Naive thymus-derived CD8-positive, alpha-beta T cell (primary cell): ENCODE measurements at places on chromosomes 13 and 19.

DNA sequence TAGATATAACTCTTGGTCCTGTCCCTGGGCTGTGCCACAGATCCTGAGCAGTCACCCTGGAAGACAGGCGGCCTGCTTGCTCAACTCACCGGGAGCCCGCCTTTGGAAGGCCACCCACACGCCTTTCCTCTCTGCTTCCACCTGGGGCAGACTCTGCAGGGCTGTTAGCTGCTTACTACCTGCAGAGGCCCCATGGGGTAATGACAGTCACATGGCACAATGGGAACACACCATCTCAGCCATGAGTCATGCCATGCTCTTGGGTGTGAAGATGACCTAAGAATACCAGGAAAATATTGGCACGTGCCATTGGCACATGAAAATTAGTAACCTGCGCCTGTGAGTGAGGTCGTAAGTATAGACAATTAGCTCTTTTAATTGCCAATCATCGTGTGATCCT is 108.6 kb downstream of the COL4A2 start:
- no peak for DNase-seq
- no peak overlapping the region for H3K27ac ChIP-seq
- no peaks in the 10 kb centered on the region for H3K4me1 ChIP-seq

DNA sequence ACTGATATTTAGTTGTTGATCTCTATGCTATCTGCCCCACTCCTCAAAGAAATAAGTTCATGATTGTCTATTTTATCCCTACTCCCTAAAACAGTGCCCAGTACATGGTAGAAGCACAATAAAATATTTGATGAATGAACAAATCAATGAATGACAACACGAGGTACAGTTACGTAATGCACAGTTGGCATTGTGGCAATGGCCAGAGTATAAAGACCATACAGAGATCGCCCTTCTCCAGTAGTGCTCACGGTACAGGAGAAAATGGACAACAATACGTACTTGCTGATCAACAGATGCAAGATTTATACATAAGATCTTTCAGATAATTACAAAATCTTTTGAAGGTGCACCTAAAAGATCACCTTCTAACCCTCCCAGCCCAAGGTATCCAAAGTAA is 225.4 kb downstream of the KLF12 start:
- no peak for DNase-seq
- no peak overlapping the region for H3K27ac ChIP-seq
- H3K36me3 ChIP-seq, result peaks cover 3% of the 10 kb centered on the region
- H3K4me1 ChIP-seq, result peaks cover 27% of the 10 kb centered on the region

- no peak overlapping the region for H3K4me3 ChIP-seq
- no peak overlapping the region for H3K27ac ChIP-seq
- peaks cover 10% of the 10 kb centered on the region for H3K27me3 ChIP-seq
- H3K36me3 ChIP-seq, result no peaks in the 10 kb centered on the region
These were observed 132.6 kb downstream of the OLFM4 start for GRCh38 chr13:53161251-53161650.

- H3K27ac ChIP-seq, result no peak overlapping the region
- DNase-seq, result no peak
- peaks cover 17% of the 10 kb centered on the region for H3K4me1 ChIP-seq
- H3K27me3 ChIP-seq, result no peaks in the 10 kb centered on the region
These were observed 20.5 kb downstream of the MICU2 start for GRCh38 chr13:21583478-21583877.

GRCh38 chr13:49624229-49624628 is 4.1 kb upstream of the ARL11 start:
- H3K4me3 ChIP-seq, result no peak overlapping the region
- H3K4me1 ChIP-seq, result peaks cover 24% of the 10 kb centered on the region
- DNase-seq, result no peak
- no peaks in the 10 kb centered on the region for H3K27me3 ChIP-seq
- no peak overlapping the region for H3K27ac ChIP-seq
- H3K36me3 ChIP-seq, result no peaks in the 10 kb centered on the region

GRCh38 chr13:36051082-36051481 is 80.1 kb downstream of the DCLK1 start:
- H3K27me3 ChIP-seq, result no peaks in the 10 kb centered on the region
- no peak overlapping the region for H3K27ac ChIP-seq
- no peak for DNase-seq
- H3K36me3 ChIP-seq, result no peaks in the 10 kb centered on the region
- no peaks in the 10 kb centered on the region for H3K4me1 ChIP-seq

DNA sequence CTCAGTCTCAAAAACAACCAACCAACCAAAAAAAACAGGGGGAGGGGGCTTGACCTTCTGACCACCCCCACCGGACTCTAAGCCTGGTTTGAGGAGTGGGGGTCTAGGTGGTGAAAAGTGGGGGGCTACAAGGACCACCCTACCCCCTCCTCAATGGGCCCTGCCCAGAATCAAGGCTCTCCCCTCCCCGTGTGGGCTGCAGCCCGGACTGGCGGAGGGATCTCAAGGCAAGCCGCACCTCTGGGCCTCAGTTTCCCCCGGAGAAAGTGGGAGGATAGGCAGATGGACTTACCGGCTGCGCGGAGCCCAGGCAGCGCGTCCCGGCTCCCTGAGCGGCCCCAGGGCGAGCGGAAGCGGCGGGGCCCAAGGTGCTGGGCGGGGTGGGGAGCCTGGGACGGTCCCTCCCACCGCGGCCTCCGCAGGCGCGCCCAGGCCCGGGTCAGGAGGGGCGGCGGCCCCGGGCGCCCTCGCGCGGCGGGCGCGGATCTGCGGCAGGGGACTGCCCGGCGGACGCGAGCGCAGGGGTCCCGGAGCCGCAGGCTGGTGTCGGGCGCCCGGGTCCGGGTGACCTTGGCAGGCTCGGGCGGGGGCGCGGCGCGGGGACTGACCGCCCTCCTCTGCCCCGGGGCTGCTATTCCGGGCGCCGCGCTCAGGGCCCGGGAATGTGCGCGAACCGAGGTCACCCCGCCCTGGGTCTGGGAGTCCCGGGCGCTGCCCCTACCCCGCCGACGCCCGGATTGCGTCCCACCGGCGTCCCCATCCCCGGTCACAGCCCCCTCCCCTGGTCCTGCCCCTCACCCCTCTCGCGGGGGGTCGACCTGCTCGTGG is at the start of gene ADAMTSL5:
Gene ADAMTSL5, minus strand, starts transcription at position 349 of the 828 bp plus-strand sequence. CDS start 2,076 bp downstream, outside the sequence.
- peaks cover 15% of the 10 kb centered on the region for H3K27me3 ChIP-seq
- peak within 1 kb of the TSS; percentile 70 for H3K4me3 ChIP-seq
- no peak within 1 kb of the TSS for H3K27ac ChIP-seq
- no peaks in the 10 kb centered on the region for H3K36me3 ChIP-seq
